ENCODE measurements at places on chromosomes 11 and 22.

GRCh38 chr22:35638410-35638809 lies 9.8 kb upstream of the APOL6 start:
- no peak for DNase-seq

GRCh38 chr22:44752285-44753188 lies at the start of gene ARHGAP8:
ARHGAP8 (plus strand) TSS chr22:44752575; CDS start chr22:44786528, 33,953 bp downstream.
- peak; percentile 52 for DNase-seq

- no peak for DNase-seq
Measured at GRCh38 chr22:45777852-45778375, 106.3 kb downstream of the ATXN10 start.

GRCh38 chr11:112884012-112884767 lies 77.0 kb upstream of the NCAM1 start:
- DNase-seq: no peak

- no peak for DNase-seq
Measured at GRCh38 chr11:11983427-11983826, 25.0 kb downstream of the DKK3 start.

- no peak for DNase-seq
Measured at GRCh38 chr22:21703684-21704316, 31.8 kb downstream of the YPEL1 start.

- no peak for DNase-seq
Measured at GRCh38 chr22:44351685-44352377, 39.1 kb upstream of the SHISAL1 start.

GRCh38 chr11:84105148-84105547 lies 819.0 kb upstream of the CCDC90B start:
- no peak for DNase-seq

DNA sequence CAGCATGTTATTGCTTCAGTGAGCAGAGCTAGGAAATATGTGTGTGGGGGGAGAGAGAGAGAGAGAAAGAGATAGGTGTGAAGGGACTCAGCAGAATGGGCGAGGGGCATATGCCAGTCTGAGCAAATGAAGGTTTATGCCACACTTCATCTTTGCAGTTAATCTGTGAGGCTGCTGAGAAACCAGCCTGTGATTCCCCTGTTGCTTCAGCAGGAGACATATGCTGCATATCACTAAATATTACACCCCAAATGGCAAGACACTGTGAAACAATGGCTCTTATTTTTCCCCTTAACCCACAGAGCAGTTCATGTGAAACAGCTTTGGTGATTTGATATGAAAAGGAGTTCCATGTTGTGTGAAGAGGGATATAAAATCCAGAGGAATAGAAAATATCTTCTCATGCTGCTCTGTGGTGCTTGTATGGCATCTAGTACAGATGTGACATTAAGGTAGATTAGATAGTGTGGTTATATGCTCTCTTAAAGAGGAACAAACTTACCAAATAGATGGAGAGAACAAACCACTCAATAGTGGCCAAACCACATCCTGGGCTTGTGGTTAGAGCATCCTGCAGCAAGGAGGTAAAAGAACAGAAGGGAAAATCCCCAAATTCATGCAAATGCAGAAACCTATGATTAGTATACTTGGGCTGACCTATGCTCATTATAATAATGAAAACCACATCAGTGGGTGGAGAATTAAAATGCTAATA lies 864.2 kb downstream of the FAM181B start:
- DNase-seq: peak; percentile 95

GRCh38 chr11:64760759-64761420 lies 1.1 kb upstream of the PYGM start:
- DNase-seq: no peak

- no peak for DNase-seq
Measured at GRCh38 chr22:24420072-24420976, 7.1 kb upstream of the ADORA2A start.

DNA sequence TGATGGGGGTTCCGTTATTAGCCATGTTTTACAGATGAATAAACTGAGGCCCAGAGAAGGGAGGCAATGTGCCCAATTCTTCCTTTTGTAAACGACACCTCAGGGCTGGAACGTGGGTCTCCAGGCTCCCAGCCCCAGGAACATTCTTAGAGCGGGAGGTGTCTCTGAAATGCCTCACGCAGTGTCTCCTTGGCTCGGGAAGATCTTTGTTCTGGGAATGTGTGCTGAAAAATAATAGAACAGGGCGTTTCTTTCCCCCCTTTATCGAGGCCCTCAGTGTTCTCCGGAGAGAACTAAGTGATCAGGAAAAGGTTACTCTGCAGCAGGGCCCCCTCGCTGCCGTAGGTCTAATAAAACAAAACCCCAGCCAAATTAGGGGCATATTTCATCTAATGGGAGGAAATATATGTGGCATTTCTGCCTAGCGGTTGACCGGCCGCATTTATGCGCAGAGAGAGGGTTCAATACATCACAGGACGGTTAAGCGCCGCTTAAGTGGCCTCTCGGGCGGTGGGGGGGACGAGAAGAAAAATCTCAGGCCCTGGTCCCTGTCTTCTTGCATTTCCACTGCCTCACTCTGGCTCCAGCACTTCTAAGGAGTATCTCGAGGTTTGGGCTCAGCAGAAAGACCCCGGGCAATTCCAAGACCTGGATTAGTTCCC lies 564.3 kb downstream of the MN1 start:
- DNase-seq: no peak

GRCh38 chr11:75728992-75729391 lies 11.4 kb downstream of the MOGAT2 start:
- no peak for DNase-seq

- no peak for DNase-seq
Measured at GRCh38 chr11:133719532-133720235, 125.6 kb downstream of the SPATA19 start.

- peak; percentile 54 for DNase-seq
Measured at GRCh38 chr11:848380-848931, 5.8 kb downstream of the TSPAN4 start.

DNA sequence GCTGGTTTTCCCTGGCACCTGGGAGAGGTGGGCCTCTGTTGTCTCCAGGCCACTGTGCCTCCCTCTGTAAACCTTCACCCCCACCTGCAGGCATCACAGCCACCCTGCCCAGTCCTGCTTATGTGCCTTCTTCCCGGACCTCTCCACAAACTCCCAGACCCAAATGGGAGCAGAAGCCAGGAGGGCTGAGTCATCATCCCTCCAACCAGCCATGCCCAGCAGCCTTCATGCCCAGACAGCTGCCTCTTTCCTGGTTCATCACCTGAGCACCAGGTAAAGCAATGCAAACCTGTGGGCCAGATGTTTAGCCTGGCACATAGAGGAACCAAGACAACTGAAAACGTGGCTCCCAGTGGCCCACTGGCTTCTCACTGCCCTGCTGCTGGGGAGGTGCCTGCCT lies 2.1 kb upstream of the TMPRSS4 start:
- no peak for DNase-seq

DNA sequence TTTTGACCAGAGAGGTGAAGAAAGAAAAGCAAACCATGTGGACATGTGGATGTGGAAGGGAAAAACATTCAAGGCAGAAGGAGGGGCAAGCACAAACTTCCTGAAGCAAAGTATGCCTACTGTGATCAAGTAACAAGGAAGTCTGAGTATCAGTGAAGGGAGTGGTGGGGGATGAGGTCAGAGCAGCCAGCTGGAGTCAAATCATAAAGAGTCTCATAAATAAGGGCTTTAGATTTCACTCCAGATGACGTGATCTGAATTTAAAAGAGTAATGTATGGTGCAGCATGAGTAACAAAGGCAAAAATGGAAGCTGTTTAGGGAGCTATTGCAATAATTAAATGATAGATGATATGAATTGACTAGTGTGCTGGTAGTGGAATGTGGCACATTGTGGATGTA lies 665.4 kb upstream of the CCDC90B start:
- no peak for DNase-seq

DNA sequence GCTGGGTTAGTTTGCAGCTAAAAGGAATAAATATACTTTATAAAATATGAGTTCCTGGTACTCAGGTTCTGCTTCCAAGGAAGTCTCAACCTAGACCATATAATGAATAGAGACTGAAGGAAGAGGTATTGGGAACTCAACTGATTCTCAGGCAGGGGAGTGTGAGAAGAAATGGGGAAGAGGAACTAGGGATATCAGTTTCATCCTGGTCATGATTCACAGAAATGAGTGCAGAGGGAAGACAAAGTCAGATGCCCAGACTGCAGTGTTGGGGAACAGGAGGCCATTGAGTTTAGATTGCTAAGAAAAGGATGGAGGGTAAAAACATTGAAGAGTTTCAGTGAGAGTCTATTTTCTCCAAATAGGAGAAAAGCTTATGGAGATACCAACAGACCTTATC lies 28.8 kb downstream of the PLAAT5 start:
- no peak for DNase-seq

- DNase-seq: no peak
Measured at GRCh38 chr11:65136515-65137096, 2.3 kb upstream of the SYVN1 start.

DNA sequence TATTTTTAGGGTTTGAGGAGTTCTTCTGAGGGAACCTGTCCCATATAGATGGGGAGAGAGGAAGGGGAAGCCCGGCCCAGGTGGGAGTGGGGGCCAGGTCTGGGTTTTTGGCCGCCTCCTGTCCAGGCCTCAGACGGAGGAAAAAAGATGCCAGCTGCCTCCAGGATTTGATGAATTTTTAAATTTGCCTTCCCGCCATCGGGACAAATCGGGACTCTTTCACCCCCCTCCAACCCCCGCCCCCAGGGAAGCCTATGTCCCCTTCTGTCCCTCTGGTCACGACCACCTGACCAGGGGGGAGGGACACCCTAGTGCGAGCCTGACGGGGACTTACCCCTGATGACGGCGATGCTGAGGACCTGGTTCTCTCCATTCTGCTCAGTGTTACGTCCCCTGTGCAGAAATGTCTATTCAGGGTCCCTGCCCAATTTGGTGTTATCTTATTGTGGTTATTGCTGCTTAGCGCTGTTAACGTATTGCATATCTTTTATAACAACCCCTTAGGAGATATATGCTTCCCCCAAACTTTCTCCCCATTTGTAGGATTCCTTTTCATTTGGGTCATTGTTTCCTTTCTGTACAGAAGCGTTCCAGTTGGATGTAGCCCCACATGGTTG lies 115.9 kb upstream of the GRK3 start:
- no peak for DNase-seq

- no peak for DNase-seq
Measured at GRCh38 chr22:22989856-22990255, 80.5 kb upstream of the GNAZ start.

DNA sequence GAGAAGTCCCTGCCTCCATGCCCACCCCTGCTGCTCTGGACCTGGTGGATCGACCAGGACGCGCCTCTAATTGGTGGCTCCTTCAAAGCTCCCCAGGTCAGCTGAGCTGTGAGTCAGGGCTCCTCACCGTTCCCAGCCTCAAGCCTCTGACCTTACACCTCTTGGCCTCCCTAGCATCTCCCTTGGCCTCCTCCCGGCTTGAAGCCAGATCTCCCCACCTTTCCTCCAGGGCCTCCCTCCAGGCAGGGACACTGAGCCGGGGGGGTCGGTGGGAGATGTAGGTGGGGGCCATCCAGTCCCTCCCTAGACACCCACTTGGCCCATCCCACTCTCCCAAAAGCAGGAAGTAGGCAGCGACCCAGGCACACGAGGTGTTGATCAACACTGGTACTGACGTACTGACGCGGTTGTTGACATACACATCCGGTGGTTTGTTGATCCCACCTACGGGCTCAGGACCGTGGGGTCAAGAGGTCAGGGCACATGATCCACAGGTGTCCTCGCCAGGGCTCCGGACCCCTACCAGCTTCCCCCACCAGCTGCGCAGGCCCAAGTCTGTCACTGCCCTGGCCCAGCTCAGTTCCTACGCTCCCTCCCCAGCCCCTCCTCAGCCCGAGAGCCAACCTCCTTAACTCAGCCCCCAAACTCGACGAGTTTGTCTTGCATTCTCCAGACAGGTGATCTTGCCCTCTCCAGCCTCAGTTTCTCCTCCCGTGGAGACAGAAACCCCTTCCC lies 802 bp downstream of the ATG2A start:
- no peak for DNase-seq

GRCh38 chr11:120295099-120295498 lies 30.0 kb upstream of the TLCD5 start:
- no peak for DNase-seq

DNA sequence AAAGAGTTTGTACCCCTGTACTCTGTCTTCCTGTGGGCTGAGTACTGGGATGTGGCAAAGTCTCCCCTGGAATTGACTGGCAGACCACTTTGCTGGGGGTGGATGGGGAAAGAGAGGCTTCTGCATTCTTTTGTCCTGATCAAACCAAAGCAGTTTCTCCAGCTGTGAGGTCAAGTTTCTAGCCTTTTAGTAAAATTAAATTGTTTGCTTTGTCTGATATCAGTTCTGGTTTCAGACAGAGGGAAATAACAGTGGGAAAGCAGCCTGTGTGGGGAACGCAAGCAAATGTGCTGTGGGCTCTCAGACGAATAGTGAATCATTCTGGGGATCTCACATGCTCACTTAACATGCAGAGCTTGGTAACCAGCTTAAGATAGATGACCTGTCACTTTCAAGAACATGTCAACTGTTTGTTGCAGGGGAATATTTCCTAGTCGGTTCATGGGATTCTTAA lies 151.6 kb downstream of the FAT3 start:
- no peak for DNase-seq

GRCh38 chr11:88312628-88313027 lies 24.9 kb downstream of the CTSC start:
- no peak for DNase-seq

- no peak for DNase-seq
Measured at GRCh38 chr11:111631024-111631665, 28.9 kb downstream of the SIK2 start.

GRCh38 chr22:49251371-49251770 lies 576.3 kb downstream of the BRD1 start:
- no peak for DNase-seq

- no peak for DNase-seq
Measured at GRCh38 chr11:10514202-10514601, 26.8 kb downstream of the RNF141 start.
